Activated naive CD8-positive, alpha-beta T cell treated with anti-CD3 and anti-CD28 coated beads, Interleukin-2, amount 50 U/mL, for 24 hours (primary cell): ENCODE measurements at places on chromosomes 3 and 15.

DNA sequence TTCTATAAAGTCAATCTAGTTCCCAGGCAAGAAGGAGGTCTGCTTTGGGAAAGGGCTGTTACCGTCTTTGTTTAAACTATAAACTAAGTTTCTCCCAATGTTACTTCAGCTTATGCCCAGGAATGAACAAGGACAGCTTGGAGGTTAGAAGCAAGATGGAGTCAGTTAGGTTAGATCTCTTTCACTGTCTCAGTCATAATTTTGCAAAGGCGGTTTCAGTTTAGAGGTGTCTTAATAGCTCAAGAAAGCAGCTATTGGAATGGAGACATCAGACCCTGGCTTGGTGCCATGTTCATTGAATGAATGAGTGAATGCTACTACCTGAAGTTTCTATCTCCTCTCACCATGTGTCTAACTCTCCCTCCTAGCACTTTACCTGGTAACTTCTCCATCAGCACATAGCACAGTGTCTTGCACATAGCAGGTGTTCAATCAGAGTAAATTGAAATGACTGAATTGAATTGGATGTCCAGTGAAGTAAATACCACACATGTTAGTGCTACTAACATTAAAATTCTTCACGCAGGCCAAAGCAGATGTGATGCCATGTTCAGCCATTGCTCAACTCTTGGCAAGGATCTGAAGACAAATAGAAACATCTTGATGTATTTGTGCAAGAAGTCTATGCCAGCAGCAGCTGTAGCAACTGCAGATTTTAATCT lies 28.2 kb downstream of the CLEC3B start:
- DNase-seq: no peak

GRCh38 chr15:74339371-74339770 lies 28.1 kb downstream of the CYP11A1 start:
- DNase-seq: no peak

- DNase-seq: no peak
Observed at GRCh38 chr15:44471885-44472455, 44.5 kb downstream of the CTDSPL2 start.

GRCh38 chr3:170458285-170458684 lies 39.6 kb downstream of the CLDN11 start:
- no peak for DNase-seq

GRCh38 chr3:101638261-101638745 lies 38.6 kb downstream of the ZBTB11 start:
- DNase-seq: no peak

- no peak for DNase-seq
Observed at GRCh38 chr3:78976200-78976599, 791.6 kb downstream of the ROBO1 start.

DNA sequence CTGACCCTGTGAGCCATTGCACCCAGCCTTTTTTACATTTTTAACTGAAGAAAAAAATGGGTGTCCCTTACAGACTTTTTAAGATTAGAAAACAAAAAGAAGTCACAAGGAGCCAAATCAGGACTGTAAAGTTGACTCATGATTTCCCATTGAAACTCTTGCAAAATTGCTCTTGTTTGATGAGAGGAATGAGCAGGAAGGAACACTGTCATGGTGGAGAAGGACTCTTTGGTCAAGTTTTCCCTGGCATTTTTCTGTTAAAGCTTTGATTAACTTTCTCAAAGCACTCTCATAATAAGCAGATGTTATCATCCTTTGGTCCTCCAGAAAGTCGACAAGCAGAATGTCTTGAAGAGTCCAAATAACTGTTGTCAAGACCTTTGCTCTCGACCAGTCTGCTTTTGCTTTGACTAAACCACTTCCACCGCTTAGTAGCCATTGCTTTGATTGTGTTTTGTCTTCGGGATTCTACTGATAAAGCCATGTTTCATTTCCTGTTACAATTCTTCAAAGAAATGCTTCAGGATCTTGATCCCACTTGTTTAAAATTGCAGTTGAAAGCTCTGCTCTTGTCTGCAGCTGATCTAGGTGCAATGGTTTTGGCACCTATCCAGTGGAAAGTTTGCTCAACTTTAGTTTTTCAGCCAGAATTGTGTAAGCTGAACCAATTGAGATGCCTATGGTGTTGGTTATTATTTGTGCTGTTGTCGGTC lies 369.4 kb downstream of the MAGI1 start:
- DNase-seq: no peak

GRCh38 chr15:83205725-83206324 lies 1.8 kb downstream of the HDGFL3 start:
- DNase-seq: no peak

DNA sequence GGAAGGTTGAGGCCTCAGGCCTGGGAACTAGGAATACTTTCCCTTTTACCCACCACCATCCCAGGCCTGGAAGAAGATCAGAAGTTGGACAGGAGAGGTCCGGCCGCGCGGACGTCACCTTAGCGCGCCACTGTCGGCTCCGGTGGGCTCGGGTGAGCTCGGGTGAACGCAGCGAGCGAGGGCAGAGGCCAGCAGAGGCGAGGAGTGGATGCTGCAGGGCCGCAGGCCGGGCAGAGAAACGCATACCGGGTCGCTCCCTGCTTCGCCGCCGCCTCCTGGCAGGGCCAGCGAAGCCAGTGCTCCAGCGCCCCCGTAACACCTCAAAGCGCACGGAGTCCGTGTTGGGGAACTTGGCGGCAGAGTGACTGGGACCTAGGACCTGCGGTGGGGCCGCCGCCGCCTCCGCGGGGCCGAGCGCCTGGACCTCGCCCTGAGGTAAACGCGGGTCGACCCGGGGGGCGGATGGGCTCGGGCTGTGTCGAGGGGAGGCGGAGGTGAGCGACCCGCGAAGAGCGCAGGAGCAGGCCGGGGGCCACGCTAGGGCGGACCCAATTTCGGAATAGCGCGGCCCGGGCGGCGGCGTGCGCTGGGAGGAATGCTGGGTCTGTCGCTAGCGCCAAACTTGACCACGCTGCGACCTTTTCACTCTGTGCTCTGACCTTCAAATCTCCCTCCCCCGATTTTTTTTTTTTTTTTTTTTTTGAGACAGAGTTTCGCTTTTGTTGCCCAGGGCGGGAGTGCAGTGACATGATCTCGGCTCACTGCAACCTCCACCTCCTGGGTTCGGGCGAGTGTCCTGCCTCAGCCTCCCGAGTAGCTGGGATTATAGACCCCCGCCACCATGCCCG lies 1.6 kb downstream of the CYP11A1 start:
- peak; percentile 44 for DNase-seq

DNA sequence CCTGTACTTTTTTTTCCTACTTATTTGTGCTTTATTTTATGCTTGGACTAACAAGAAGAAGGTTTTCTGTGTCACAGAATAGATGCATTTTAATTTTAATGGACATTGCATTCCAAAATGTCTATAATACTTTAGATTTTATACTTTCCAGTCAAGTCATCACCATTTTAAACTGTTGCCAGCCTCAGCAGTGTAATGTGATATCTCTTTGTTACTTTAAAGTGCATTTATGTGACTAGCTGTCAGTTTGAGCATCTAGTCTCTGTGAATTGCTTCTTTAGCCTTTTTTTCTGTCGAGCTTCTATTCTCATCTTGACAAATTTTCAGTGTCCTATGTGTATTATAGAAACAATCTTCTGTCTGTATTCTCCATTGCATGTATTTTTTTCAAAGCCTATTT lies 511.4 kb upstream of the CBLB start:
- no peak for DNase-seq

DNA sequence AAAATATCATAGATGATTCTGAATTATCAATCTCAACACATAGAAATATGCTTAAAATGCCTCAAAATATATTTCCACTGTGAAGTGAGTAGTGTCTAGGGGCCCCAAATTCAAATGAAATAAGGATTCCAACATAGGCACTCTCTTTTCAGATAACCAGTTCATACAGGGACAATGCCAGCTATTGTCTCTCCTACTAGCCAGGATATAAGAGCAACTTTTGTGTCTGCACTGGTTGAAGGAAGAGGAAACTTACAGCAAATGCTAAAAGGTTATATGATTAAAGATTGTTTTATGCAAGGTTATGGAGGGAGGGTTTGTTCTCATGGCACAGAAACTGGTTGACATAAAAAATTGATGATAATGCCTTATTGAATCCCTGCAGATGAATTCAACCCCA lies 579.4 kb upstream of the ALCAM start:
- no peak for DNase-seq

DNA sequence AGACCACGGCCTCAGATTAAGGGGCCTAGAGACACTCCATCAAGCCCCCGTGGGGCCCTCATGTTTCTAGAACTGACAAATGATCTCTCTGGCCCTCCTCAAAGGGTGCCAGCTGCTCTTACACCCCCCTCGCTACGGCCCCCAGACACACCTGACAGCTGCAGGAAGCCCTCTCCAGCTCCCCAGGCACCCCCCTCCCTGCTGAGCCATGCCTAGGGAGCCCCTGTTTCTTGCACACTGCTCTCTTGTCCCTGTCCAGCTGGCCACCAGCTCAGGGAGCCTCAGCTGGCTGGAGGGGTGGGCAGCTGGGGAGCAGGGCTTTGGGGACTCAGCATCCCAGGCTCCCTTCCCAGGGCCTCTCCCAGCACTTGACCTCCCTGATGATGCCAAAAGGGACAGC lies 14.8 kb downstream of the TNK2 start:
- no peak for DNase-seq

GRCh38 chr3:134407239-134407625 lies 33.0 kb upstream of the AMOTL2 start:
- DNase-seq: no peak

- no peak for DNase-seq
Observed at GRCh38 chr15:82539691-82540054, 584 bp downstream of the RPS17 start.

- peak; percentile 33 for DNase-seq
Observed at GRCh38 chr15:79973456-79974195, 2.6 kb upstream of the BCL2A1 start.

GRCh38 chr3:72397586-72397985 lies 450.7 kb downstream of the SHQ1 start:
- DNase-seq: no peak

- DNase-seq: no peak
Observed at GRCh38 chr3:143668924-143669790, 179.1 kb downstream of the SLC9A9 start.

DNA sequence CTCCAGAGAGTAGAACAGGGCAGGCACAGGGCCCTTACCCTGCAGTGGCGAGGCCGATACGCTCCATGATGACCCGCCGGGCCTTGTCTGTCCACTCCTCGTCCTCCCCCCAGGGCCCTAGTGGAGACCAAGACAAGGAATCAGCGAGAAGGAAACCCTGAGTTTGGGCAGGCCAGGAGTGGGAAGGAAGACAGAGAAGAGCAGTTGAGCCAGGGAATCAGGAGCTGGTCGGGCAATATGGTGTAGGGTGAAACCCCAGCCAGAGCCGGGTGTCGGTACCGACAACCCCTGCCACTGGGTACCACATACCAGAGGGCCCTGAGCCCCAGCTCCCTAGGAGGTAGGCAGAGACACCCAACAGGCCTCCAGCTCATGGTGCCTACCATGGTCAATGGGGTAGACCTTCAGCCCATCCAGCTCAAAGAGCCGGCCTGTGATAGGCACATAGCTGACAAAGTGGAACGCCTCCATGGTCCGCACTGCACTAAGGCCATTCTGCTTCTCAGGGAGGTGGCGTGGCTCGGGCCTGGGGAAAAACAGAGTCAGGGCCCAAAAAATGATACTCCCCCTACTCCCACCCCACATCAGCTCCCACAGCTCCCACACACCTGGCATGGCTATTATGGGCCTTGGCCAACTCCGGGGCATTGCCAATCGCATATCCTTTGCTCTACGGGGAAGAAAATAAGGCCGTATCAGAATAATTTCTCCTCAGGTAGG lies 38.0 kb downstream of the SEMA3G start:
- no peak for DNase-seq

GRCh38 chr15:89299896-89300295 lies 34.7 kb downstream of the POLG start:
- no peak for DNase-seq

- DNase-seq: no peak
Observed at GRCh38 chr15:67833710-67834511, 5.9 kb downstream of the RNU6-1 start.

- DNase-seq: no peak
Observed at GRCh38 chr15:41462084-41462795, 31.4 kb upstream of the ITPKA start.

GRCh38 chr15:88513195-88513594 lies 33.3 kb downstream of the DET1 start:
- no peak for DNase-seq

DNA sequence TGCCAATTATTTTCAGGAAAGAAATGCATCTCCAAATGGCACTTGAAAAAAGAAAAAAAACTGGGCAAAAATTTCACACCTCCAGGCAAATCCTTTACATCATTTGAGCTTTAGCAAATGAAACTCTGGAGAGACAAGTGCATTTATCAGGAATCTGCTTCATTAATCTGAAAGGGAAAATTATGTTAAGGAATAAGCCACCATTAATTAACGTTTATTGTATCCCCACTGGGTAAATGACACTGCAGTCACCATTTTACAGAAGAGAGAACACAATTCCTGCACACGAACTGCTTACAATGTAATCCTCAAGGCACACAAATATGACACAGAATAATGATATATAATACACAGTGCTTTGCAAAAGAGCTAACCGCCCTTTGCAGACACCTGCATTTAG lies 217.3 kb downstream of the OSBPL10 start:
- no peak for DNase-seq

- DNase-seq: no peak
Observed at GRCh38 chr3:14921811-14922705, 25.3 kb upstream of the NR2C2 start.

- no peak for DNase-seq
Observed at GRCh38 chr3:70360979-70361760, 48.7 kb upstream of the MDFIC2 start.

- no peak for DNase-seq
Observed at GRCh38 chr15:44308889-44309288, 20.4 kb downstream of the GOLM2 start.

- DNase-seq: no peak
Observed at GRCh38 chr3:100210772-100211135, 50.0 kb upstream of the TBC1D23 start.

DNA sequence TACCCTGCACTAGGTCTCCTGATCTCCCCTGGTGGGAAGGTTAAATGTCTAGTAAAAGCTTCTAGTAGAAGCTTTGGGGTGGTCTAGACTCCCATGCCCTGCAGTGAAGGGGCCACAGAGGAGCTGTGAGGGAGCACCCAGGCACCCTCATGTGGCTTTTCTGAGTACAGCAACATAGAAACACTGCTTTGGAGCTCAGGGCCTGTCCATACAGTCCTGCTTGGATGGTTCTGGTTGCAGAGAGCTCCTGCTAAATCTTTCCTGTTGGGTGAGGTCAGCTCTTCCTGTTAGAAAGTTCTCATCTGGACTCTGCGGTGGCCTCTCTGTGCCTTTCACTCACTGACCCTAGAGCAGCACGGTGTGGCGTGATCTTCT lies 47.8 kb downstream of the GPD1L start:
- DNase-seq: no peak

DNA sequence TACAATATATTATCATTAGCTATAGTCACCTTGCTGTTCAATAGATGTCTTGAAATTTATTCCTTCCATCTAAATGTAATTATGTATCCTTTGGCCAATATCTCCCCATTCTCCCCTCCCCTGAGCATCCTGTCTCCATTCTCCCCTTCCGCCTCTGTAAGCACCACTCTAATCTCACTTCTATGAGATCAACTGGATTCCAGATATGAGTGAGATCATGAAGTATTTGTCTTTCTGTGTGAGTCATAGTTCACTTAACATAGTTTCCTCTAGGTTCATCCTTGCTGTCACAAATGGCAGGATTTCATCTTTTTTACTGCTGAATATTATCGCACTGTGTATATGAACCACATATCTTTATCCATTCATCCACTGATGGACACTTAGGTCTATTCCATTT lies 148.8 kb upstream of the NDN start:
- no peak for DNase-seq
